Erythroblast (primary cell): ENCODE measurements at places on chromosomes 2 and 18.

DNA sequence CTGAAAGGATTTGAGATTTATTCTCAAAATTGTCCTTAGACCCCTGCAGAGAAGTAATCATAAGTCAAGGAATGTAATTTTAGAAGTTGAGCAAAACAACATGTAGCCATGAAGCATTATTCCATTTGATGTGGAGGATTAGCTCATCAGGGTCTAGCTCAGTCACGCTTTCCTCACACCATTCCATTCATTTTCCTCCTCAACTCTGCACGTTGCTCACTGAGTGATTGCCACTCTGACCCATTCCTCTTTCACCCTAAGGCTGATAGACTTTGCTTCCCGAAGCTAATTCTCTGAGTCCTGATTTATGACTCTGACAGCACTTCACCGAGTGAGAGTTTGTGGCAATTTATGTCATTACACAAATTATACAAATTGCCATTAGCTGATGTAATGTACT is 820.6 kb upstream of the PIK3C3 start:
- no peak for DNase-seq

- no peak for DNase-seq
Measured at GRCh38 chr2:226869371-226869770, 33.5 kb downstream of the RHBDD1 start.

- peak; percentile 46 for DNase-seq
Measured at GRCh38 chr2:218429911-218430692, 11.2 kb downstream of the VIL1 start.

DNA sequence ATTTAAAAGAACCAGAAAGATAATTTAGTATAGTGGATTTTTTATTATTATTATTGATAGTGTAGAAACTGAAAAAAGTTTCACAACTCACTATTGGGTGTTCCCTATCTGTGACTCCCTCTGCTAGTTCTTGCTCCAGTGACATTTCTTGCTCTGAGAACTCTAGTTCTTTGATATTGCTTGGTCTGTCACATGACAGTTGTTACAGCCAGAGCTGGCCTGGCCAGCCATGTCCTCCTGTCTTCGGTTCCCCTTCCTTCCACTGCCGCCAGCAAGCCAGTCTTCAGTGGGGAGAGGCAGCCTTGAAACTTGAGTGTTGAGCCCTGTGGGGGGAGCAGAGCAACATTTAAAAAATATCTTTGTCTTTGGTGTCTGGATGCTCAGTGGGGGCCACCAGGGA is 7.6 kb upstream of the THOC1 start:
- peak; percentile 85 for DNase-seq

- DNase-seq, result no peak
Measured at GRCh38 chr2:239368906-239369552, 31.8 kb downstream of the HDAC4 start.

DNA sequence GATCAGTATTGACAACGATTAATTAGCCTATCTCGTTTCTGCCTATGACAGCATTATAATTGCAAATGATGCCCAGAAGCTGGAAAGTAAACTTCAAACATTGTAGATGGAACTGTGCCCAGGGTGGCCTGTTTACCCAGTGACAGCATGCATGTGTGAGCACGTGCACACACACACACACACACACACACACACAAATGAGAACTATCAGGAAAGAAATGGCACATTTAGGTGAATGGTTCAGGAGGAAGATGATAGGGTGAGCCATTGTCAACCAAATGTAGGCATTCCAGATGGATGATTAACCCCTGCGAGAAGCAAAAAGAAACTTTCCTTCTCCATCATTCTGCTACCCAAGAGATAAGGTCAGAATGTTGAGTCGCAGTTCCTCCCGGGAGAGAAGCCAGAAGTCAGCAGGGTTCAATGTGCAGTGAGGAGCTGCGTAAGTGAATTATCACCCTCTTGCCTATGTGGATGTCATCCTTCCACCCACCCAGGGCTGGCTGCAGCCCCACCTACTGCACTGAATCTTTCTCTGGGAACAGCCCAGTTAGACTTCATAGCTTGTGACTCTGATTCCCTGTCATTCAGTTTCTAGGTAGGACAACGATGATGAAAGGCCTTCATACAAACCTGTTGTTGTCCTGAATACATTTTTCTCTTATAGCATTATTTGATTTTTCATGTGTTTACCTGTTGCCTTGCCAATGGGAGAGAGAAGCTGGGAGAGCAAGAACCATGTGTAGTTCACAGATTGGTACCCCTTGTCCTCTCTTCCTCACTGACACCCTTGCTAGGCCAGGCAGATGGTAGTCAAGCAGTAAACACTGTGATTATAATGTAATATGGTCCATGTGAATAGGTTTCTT is 3.5 kb upstream of the APOB start:
- no peak for DNase-seq

DNA sequence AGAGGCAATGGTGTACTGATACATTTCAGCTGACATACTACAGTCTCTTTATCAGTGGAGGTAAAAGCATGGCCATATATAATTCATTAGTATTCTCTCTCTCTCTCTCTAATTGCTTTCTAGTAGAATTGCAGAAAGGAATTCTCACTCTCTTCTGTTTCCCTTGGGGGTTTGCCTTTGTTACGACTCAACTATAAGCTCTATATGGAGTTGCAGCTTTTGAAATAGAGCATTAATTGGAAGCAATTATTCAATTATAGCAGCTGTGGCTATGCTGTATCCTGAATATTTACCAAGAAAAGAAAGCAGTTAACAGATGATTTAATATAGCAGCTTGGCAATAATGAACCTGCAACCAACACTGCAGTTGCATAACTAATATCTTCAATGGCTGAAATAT is 132.7 kb upstream of the STON1 start:
- no peak for DNase-seq

DNA sequence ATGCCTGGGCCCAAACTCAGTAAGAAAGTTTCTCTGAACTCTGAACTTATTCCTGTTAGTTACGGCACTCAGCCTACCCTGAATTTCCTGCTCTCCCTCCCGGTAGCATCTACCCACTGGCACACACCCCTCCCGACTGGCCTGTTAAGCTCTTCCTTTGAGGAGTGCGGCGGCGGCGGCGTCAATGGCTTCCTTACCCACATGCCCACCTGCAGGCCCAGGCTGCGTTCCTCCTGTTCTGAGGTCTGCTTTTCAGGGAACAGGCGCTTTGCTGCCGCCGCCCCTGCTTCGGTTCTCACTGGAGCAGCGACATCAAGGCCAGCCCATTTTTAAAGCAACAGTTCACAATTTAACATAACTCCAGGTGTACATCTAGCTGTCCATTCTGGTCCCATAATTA is 432.4 kb downstream of the DCDC2C start:
- DNase-seq, result no peak

DNA sequence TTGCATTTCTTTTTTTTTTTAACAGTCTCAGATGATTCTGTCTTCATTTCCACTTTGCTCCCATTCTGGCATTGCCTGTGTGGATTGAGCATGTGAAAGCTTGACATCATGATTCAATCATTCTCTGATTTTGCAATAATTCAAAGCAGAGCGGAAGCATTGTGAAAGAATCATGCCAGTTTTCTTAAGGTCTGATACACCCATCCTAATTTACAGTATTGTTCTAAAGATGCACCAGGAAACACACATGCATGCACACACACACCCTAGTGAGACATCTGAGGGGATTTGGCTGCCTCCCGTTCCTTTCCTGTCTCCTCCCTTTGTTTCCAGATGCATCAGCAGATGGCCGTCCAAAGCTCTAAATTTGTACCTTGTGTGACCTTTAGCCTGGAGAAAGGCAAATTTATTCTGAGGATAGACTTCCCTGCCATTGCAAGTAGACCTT is 97.3 kb downstream of the FMNL2 start:
- no peak for DNase-seq

DNA sequence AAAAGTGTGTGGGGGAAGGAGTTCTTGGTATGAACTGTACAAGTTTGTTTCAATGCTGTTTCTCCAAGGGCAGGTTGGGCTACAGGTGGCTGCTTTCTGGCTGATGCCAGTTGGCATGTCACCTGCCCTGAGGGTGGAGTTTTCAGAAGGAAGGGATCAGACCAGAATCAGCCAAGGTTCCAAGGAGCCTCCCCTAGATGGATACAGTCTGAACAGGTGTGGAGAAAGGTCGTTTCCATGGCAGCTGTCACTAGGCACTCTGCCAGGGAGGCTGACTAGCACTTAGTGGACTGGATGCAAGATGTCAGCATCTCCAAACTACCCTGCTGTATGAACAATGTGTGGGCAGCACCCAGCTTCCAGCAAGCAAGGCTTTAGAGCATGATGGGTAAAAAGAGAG is 444.4 kb upstream of the HNRNPA3 start:
- no peak for DNase-seq

DNA sequence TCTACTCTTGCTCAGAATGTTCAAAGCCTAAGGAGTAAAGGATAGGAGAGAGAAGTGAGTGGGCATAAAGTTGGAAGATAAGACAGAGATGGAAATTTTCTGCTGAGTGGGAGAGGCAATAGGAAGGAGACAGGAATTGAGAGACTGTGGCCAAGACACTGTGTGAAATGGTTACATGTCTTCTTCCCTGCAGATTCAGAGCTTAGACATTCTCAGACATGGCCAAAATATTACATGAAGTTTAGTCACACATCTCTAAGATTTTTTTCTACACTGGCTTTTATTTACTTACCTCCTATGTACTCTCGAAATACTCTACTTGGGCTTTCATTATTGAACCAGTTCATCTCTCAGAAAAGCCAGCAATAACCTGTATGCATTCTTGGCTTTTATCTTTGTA is 363.0 kb upstream of the FANCL start:
- DNase-seq, result no peak

GRCh38 chr2:37776487-37776886 is 105.0 kb upstream of the CDC42EP3 start:
- no peak for DNase-seq

DNA sequence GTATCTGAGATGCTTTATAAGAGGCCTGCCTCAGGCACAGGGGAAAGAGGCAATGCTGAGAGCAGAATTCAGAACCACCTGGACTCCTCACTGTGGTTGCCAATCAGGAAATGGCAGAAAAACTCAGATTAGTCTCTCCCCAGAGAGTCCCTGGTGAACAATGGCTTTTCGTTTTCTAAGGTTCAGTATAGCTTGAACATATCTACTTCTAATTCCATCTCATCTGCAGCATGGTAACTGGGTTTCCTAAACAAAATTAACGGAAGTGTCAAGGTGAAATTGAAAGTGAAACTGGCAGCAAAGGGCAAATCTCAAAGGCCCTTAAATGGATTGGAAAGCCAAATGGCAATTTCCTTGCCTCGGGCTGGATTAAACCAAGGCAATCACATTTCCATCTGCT is 480.2 kb upstream of the ACVR2A start:
- no peak for DNase-seq

GRCh38 chr18:12571630-12572029 is 86.3 kb downstream of the SPIRE1 start:
- DNase-seq, result no peak

GRCh38 chr2:1546901-1547300 is 133.6 kb downstream of the TPO start:
- DNase-seq, result no peak

GRCh38 chr2:181036848-181037603 is 56.6 kb downstream of the UBE2E3 start:
- DNase-seq, result no peak

DNA sequence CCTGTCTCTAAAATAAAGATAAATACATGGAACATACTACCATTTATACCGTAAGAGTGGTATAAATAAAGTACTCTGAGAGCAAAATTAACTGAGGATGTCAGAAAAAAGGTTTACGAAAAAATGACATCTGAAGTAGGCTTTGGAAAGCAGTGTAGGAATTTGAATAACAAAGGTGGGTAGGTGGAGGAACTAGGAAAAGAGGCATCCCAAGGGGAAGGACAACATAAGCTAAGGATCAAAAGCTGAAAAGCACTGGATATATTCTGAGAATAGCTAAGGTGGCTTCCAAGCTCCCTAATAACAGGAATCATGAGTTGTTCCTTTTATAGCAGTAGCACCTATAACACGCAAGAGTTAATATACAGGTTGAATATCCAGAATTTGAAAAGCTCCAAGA is 91.3 kb downstream of the BAZ2B start:
- no peak for DNase-seq

- no peak for DNase-seq
Measured at GRCh38 chr2:235267251-235267650, 226.6 kb upstream of the AGAP1 start.

DNA sequence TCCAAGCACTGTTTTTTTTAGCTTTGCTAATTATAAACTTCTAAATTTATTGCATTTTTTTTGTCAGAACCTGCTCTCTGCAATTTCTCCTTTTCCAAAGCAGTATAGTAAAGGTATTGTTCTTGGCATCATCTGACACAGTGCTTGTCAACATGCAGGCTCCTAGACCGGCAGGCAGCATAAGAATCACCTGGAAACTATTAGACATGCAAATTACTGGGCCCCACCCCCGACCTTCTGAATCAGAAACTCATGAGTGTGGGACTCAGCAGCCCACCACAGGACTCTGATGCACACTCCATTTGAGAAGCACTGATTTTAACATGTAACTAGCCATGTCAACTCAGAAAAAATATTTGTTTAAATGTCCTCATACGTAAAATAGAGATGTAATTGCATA is 551.1 kb upstream of the CELF4 start:
- DNase-seq, result no peak

DNA sequence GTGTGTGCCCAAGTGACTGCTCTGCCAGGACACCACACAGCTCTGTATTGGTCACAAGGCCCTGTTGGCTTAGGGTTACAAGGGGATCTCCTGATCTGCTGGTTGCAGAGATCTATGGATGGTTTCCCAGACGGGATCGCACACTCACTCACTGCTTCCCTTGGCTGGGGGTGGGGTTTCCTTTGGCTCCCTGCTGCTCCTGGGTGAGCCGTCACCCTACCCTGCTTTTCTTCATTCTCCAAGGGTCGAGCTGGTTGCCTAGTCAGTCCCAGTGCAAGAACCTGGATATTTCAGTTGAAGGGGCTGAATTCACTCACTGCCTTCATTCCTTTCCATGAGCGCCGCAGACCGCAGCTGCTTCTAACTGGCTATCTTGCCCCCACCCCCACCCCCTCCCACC is 56.3 kb downstream of the GTF3C3 start:
- no peak for DNase-seq

DNA sequence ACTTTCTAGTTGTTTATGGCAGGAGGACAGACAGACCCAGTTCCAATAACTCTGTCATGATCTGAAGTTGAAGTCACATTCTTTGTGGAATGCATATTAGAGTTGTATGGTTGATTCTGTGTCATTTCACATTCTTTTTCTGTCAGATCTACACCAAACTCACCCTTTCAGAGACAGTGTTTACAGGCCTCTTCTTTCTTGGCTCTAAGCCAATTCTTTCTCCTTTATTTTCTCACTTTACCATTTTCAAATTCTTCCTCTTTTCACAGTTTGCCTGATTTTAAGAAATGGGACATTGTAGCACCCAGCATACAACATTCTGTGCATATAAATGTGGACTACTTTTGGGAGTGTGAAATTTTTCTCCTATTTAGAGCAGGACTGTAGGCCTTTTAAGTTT is 103.7 kb downstream of the CCDC85A start:
- no peak for DNase-seq

DNA sequence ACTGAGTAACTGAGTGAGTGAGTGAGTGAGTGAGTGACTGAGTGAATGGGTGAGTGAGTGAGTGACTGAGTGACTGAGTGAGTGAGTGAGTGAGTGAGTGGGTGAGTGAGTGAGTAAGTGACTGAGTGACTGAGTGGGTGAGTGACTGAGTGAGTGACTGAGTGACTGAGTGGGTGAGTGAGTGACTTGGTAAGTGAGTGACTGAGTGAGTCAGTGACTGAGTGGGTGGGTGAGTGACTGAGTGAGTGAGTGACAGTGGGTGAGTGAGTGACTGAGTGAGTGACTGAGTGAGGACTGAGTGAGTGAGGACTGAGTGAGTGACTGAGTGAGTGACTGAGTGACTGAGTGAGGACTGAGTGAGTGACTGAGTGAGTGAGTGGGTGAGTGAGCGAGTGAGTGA is 13.9 kb downstream of the MAL start:
- DNase-seq, result no peak
